ENCODE measurements at places on chromosomes 4 and X. TPM values are rescaled to one million over a fixed set of nuclear protein-coding genes. Genes with fewer than 3 reads are reported as not detected.

DNA sequence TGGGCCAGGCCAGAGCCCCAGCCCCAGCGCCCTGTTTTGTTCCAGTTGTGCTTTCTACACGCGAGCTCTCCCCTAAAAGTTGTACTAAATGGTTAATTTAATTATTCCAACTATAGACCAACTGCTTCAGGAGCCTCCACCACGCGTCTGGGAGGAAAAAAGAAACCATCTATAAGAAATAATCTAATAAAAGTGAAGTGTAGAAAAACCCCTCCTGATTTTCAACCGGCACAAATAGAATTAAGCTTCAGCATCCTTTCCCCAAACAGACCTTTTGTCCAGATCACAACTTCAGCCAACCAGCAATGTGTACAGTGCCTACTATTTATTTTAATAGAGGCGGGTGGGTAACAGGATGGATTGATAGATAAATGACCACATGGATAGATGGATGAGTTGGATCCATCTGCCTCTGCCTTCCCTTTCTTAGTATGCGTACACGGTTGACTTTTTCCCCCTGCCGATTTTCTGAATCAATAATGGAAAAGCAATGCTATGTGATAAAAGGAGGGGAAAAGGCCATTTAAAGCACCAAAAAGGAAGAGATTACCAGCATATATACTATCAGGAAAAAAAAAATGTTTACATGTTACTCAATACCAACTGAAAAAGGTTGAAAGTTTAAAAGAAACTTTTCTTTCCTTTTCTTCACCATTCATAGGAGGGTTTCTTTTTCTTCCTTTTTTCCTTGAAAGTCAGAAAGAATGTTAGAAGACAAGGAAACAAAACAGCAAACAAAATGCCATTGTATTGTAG, 3.7 kb upstream of the PHOX2B start:
- no peak for DNase-seq

DNA sequence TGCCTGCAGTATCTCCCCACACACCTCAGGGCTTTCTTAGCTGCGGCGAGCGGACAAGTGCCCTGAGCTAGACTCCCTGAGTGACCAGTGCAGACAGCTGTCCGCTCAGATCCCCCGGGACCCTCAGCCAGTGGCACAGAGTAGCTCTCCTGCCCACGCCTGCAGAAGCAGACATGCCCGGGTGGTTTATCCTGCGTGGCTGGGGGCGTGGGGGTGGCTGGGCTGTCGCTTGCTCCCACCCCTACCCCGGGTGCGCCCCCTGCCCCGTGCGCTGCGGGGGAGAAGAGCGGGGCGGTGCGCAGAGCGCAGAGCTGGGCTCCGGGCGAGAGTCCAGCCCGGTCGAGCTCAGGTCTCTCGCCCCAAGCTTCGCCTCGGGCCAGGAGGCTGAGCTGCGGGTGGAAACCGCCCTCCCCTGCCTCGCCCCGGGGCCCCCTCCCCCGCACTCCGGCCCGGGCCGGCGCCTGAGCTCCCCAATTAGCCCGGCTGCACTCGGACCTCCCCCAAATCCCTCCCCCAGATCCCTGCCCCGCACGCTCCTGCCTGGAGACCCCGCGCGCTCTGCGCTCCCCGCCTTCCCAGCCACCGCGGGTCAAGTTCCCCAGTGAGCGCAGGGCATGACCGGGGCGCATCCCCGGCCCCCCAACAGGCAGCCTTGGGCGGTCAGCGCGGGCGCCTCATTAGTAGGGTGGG, 11.7 kb upstream of the SHOX start:
- peak; percentile 43 for DNase-seq

DNA sequence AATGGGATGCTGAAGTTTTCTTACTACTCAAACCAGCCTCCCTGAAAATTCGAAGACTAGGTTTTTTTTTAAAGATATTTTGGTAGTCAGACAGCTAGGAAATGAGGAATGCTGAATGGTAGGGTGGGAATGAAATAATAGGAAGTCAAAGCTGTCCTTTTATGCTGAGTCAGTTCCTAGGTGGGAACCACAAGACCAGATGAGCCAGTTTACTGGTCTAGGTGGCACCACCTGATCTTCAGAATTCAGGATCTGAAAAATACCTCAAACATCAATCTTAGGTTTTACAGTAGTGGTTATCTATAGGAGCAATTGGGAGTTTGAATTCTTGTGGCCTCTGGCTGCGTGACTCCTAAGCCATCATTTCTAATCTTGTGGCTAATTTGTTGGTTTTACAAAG, 183.1 kb upstream of the GALNT7 start:
- DNase-seq = no peak

DNA sequence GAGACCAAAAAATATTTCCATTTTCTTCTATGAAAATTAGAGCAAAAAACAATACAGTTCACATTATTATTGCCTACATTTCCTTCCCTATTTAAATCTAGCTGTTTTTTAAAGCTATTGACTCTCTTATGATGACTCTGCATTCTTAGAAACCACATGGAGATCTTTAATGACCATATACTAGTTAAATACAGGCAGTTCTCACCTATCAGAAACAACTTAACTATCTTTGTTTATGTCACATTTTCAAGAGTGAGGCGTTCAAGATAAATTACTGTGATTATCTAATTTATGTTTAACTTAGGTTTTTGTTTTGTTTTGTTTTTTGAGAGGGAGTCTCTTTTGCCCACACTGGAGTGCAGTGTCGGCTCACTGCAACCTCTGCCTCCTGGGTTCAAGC, 3.0 kb downstream of the CISD2 start:
- no peak for DNase-seq

- no peak for DNase-seq
Measured at GRCh38 chrX:23802431-23802830, 19.5 kb downstream of the SAT1 start.

DNA sequence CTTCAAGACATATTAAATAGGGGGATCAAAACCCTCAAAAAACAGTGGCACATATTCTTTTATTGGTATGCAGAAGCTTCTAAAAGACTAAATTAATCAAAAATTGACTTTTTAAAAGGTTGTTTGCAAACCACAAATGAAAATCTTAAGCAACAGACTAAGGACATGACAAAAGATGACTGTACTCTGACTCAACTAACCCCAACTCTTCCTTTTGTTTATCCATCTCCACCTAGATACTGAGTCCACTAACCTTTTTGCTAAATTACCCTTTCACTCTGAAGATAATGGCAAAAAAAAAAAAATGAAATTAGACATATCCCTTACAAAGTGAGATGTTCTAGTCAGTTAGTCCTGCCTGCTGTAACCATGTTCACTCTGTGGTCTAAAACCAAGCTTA, 91.6 kb upstream of the NLRP2B start:
- DNase-seq = no peak

DNA sequence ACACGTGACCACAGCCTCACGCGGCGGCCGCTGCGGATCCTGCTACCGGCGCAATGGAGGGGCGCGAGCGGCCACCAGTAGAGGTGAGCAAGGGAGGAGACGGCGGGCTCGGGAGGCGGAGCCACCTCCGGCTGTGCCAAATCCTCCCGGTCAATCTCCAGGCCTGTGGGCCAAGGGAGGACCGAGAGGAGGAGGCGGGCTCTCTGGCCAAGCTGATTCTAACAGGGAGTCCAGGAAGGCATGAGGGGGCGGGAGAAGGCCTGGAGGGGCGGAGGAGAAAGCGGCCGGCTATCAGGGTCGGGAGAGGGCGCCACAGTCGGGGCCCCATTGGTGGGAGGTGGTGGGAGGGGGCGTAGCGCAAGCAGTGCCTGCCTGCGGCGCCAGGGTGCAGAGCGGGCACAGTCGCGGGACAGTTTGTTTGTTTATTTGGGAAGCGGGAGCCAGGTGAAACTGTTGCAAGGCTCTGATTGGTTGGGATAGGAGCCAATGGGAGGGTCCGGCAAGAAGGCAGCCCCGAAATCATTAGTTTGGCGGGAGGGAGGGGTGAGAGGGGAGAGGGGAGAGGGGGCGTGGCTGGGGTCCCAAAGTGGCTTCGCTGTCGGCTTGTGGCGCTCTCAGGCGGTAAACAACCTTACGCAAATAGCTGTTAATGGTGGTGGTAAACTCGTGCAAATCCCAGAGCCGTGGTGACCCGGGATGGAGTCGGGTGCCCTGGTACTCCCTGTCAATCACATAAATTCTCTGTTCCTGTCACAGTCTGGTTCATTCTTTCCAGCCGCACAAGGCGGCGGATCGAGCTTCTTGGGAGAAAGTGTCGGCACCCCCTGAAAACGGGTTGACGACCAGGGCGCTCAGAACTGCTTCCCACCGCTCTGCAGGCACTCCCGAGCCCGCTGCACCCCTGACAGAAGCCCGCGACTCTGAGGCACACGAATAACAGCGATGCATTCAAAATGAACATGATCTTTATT, at the start of gene IRS4:
Gene IRS4 (minus strand): TSS at position 55 of the 971 bp plus-strand sequence.
- DNase-seq = peak; percentile 94

- no peak for DNase-seq
Measured at GRCh38 chr4:151862766-151863165, 102.0 kb upstream of the GATB start.

DNA sequence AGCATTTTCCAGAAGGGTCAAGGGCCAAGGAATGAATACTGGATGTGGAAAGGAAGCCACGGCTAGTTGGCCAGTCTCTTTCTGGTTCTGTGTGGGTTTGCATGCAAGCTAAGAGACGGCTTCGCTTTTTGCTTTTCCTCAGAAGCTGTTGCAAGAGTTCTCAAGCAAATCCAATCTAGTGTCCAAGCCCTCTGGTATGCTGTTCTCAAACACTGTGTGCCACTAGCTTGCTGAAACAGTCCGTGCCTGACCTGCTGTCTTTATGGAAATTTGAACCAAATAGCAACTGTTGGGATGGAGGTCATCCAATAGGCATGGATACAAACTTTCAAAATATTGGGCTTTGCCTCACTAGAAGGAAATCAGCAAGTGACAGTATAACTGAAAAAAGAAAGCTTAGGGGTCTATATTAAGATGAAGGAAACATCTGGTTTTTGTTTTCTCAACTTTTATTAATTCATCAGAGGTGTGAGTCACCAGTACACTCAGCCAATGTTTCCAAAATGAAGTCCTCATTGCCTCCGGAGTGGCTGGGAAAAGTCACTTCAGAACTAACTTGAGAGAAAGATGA, 70.5 kb downstream of the SLC9A6 start:
- DNase-seq = no peak

GRCh38 chr4:161505141-161505540, 658.7 kb downstream of the FSTL5 start:
- no peak for DNase-seq

GRCh38 chr4:121182296-121182695, 18.2 kb upstream of the TNIP3 start:
- no peak for DNase-seq

The RHOXF2B gene
- not detected for total RNA-seq

The DGKK gene
- total RNA-seq = 0.19 TPM

The BEX1 gene
- 52.2 TPM for total RNA-seq

The TMEM271 gene
- not detected for total RNA-seq
